Activated CD4-positive, alpha-beta T cell treated with anti-CD3 and anti-CD28 coated beads for 36 hours (primary cell): ENCODE measurements at places on chromosomes 12 and 14. TPM values are rescaled to one million over a fixed set of nuclear protein-coding genes. Genes with fewer than 3 reads are reported as not detected.

The ADSS1 gene
- 3.2 TPM for total RNA-seq

The RDH16 gene
- total RNA-seq: 0.18 TPM

The MYF6 gene
- total RNA-seq: not detected

The KLHL33 gene
- 0.05 TPM for total RNA-seq

The C1R gene
- total RNA-seq: 1.4 TPM

The PLBD1 gene
- not detected for total RNA-seq

DNA sequence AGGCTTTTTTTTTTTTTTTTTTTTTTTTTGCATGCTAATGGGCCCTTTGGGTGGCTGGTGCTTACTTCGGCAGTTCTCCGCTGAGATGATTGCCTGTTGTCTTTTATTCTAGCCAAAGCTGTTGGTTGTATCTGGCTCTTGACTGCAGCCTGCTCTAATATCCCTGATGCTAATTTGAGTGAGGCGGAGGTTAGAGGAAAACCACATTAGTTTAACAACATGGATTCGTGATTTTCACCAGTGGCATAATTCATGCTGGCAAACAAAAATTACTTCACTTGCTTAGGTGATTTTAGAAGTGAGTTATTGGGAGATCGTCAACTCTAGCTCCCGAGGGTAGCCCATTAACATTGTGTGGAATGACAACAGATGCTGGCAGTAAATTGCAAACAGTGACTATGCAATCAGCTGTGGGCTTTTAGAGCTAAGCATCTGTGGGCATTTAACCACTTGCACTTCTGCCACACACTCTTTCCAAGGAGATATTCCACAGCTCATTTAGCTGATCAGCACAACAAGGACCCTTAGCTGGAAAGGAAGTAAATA lies 97.6 kb upstream of the ZDHHC17 start:
- no peaks in the 10 kb centered on the region for H3K36me3 ChIP-seq
- H3K4me3 ChIP-seq: no peak overlapping the region
- H3K27ac ChIP-seq: no peak overlapping the region
- H3K27me3 ChIP-seq: peaks cover 3% of the 10 kb centered on the region

GRCh38 chr12:67137256-67137655 lies 131.9 kb upstream of the CAND1 start:
- H3K4me3 ChIP-seq: no peak overlapping the region
- peaks cover 10% of the 10 kb centered on the region for H3K27me3 ChIP-seq
- H3K27ac ChIP-seq: no peak overlapping the region
- no peaks in the 10 kb centered on the region for H3K36me3 ChIP-seq
- DNase-seq: no peak

DNA sequence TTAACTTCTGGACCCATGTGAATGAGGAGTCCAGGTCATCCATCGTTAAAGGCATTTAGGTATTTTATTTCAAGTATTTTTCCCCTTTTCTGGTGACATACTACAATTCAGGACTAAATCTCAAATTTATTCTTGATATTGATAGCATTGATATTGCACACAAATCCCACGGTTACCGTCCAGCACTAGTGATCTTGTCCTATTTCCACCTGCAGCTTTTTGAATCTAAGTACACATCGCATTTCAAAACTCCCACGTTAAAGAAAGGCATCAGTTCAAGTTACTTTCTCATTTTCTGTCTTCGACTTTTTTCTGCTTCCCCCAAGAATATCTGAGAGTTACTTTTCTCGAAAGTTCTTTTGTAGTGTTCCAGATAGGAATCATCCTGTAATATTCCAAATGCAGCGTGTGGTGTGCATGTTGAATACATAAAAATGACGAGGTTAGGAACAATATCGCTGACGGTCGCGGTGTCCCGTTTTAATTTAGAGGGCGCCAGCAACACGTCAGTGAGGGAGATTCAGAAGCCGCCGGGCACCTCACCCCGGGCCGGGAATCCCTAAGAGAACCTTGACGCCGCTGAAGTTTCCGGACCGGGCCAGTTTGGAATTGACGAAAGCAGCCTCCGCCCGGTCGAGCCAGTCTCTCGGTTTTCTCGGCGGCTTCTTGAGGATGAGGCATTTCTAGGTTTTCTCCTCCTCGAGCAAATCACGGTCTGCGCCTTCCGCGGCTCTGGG lies 569 bp upstream of the RGS6 start:
- H3K4me3 ChIP-seq: no peak overlapping the region
- H3K36me3 ChIP-seq: no peaks in the 10 kb centered on the region
- no peak overlapping the region for H3K27ac ChIP-seq
- peak; percentile 44 for DNase-seq
- peaks cover 17% of the 10 kb centered on the region for H3K4me1 ChIP-seq

DNA sequence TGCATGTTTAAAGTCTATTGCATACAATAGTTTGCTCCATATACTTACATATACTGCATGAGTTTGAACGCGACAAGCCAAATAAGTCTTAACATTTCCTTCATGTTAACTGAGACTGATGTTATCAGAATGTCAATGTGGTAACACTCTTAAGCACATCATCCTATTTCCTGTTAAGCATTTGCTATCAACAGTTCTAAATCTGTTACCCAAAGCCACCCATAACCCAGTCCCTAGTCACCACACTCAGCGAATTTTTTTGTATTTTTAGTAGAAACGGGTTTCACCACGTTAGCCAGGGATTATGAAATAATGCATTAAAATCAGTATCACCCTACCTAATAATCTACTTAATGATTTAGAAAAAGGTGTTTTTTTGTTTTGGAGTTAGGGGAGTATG lies 39.4 kb downstream of the HNRNPC start:
- H3K27me3 ChIP-seq: no peaks in the 10 kb centered on the region
- peak overlapping the region; percentile 43 for H3K4me3 ChIP-seq
- H3K36me3 ChIP-seq: peaks cover 82% of the 10 kb centered on the region
- H3K27ac ChIP-seq: peak overlapping the region; percentile 81
- H3K4me1 ChIP-seq: peaks cover 74% of the 10 kb centered on the region

GRCh38 chr12:127240249-127240929 lies 1026.6 kb upstream of the TMEM132C start:
- H3K27me3 ChIP-seq: peaks cover 11% of the 10 kb centered on the region
- H3K36me3 ChIP-seq: no peaks in the 10 kb centered on the region
- no peaks in the 10 kb centered on the region for H3K4me1 ChIP-seq
- H3K4me3 ChIP-seq: no peak overlapping the region
- no peak overlapping the region for H3K27ac ChIP-seq

GRCh38 chr14:89013098-89013504 lies 188.7 kb downstream of the TTC8 start:
- no peaks in the 10 kb centered on the region for H3K36me3 ChIP-seq
- DNase-seq: peak; percentile 59

DNA sequence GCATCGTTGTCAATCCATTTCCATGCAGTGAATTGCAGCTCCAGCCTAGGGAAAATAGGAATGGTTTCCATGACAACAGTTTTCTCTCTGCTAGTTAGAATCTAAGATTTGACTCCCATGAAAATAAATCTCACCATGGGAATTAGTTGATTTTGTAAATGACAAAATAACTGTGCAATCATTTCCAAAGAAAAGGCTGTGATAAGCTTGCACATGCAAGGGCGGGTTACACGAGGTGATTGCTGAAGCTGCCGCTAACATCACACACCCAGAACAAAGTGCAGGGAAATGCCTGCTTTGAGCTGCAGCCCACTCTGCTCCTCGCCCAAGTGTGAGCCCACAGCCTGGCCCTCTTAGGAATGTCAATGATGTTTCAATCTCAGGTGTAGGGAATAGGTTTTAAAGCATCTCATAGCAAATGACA lies 53.8 kb downstream of the TRIM9 start:
- no peak for DNase-seq
- H3K36me3 ChIP-seq: no peaks in the 10 kb centered on the region
- no peak overlapping the region for H3K4me3 ChIP-seq
- H3K4me1 ChIP-seq: no peaks in the 10 kb centered on the region

DNA sequence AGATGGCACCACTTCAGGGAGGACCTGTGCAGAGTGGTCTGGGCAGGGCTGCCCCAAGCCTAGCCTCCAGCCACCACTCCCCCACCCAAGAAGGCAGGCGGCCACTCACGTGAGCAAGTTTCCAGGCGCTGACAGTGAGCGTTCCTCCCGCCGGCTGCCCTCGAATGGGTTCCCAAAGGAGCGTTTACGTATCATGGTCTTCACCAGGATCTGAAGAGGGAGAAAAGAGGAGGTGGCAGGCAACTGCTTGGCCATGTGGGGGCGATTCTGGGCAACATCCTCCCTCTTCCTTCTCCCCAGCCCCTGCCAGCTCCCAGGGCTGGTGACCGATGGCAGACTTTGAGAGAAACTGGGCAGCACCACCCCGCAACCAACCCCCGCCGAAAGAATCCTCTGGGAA lies 35.1 kb downstream of the P2RX4 start:
- peaks cover 25% of the 10 kb centered on the region for H3K4me1 ChIP-seq
- H3K4me3 ChIP-seq: no peak overlapping the region
- H3K27ac ChIP-seq: no peak overlapping the region
- DNase-seq: no peak

GRCh38 chr12:49540229-49541139 lies 1.7 kb downstream of the KCNH3 start:
- no peak overlapping the region for H3K4me3 ChIP-seq
- peaks cover 4% of the 10 kb centered on the region for H3K4me1 ChIP-seq
- H3K36me3 ChIP-seq: no peaks in the 10 kb centered on the region
- no peak for DNase-seq
- H3K27ac ChIP-seq: no peak overlapping the region
- peaks cover 16% of the 10 kb centered on the region for H3K27me3 ChIP-seq

DNA sequence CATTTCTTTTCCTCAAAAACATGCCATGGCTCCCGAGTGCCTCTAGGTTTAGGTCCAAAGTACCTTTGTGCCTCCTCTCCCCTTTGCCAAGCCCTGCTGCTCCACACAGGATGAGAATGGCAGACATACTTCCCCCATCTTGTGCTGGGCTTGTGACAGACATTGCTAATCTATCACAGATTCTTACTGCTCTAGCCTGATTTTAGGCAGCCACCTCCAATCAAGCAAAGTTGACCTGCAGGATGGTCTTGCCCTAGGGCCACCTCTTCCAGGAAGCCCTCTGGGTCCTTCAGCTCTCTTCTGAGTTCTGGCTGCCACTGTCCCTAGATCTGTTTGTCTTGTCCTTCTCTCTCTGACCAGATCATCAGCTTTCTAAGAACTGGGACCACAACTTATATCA lies 20.5 kb downstream of the FOXN4 start:
- H3K36me3 ChIP-seq: no peaks in the 10 kb centered on the region
- no peak for DNase-seq
- peaks cover 11% of the 10 kb centered on the region for H3K27me3 ChIP-seq
- H3K4me1 ChIP-seq: no peaks in the 10 kb centered on the region

- peaks cover 71% of the 10 kb centered on the region for H3K36me3 ChIP-seq
- H3K4me3 ChIP-seq: peak overlapping the region; percentile 61
- no peak for DNase-seq
- H3K4me1 ChIP-seq: peaks cover 96% of the 10 kb centered on the region
- no peaks in the 10 kb centered on the region for H3K27me3 ChIP-seq
- peak overlapping the region; percentile 94 for H3K27ac ChIP-seq
These were observed 12.4 kb downstream of the HDAC7 start for GRCh38 chr12:47807338-47807737.
